Tibial nerve (tissue), 4 donors: ENCODE measurements at places on chromosomes 1 and 21. TPM values are rescaled to one million over a fixed set of nuclear protein-coding genes. Genes with fewer than 3 reads are reported as not detected.
A peak's percentile ranks its signal among the peaks of the same experiment; 100 is the strongest.

DNA sequence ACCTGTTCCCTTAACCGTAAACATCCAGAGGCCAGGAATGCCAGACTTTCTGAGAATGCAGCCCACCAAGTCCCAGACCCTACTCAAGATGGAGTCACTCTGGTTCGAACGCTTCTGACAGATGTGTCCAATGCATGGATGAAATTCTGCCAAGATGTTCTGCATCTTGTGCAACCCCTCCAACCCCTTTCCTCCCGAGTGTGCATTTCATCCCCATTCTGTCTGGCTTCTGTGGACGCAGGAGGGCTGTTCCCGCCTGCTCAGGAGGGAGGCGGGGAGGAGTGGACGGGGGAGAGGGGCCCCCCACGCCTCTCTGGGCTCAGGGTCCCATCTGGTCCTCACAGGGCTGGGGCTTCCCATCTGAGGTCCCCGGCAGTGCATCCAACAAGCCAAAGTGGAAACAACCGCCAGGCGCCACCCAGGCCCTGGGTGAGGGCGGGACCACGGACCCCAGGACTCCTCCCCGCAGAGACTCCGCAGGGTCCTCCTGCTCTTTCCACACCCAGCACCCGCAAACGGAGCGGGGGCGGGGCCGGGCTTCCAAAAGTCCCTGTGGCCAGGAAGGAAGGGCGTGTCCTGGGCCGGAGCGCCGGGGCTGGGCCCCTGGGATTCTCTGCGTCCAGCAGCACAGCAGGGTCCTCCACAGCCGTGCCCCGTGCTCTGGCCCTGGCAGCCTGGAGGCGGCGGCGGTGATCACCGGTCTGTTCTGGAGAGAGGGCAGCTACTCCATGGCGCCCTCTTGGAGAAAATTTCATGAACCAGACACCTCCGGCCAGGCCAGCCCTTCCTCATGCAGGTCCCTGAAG lies 27.8 kb upstream of the SUMO3 start:
- peaks cover 23% of the 10 kb centered on the region for H3K36me3 ChIP-seq
- H3K4me3 ChIP-seq: peak overlapping the region; percentile 20
- H3K4me1 ChIP-seq: peaks cover 17% of the 10 kb centered on the region
- peak; percentile 21 for DNase-seq
- peak overlapping the region; percentile 46 for H3K27ac ChIP-seq

Gene DCDC2B
- total RNA-seq: not detected

DNA sequence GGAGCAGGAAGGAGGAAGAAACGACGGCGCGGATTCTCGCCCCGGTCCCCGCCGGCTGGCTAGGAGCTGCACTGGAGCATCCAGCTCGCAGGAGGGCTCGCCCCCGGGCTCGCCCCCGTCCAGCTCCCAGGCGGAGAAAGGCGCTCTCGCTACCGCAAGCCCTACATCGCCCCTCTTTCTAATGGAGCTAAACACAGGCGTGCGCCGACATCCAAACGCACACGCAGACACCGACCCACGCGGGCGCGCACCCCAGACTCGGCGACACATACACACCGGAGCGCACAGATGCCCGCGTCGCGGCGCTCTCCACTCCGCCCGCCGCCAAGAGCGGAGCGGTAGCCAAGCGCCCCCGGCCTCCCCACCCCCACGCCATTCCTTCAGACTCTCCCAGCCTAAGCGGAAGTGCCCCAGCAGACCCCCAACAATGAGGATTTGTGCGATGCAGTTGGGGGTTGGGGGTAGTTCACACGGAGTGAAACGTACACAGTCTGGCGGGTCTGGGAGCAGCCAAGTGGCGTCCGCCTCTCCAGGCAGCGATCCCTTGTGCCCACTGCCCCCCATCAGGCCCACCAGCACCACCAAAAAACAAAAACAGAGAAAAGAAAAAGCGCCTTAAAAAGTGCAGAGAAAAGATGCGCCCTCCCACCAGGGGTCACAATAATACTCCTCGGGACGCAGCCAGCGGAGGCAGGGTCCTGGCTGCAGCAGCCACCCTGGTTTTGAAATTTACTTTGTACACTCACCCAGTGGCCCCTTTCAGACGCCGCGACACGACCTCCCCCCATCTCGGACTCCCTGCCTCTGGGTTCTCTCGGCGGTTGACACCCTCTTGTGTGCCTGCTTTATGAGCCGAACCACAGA lies 1.4 kb downstream of the DAB1 start:
- no peak overlapping the region for H3K27ac ChIP-seq
- peak overlapping the region; percentile 45 for H3K4me3 ChIP-seq
- no peak for DNase-seq
- peaks cover 51% of the 10 kb centered on the region for H3K27me3 ChIP-seq
- H3K4me1 ChIP-seq: peaks cover 5% of the 10 kb centered on the region
- H3K36me3 ChIP-seq: no peaks in the 10 kb centered on the region

- H3K27me3 ChIP-seq: no peaks in the 10 kb centered on the region
- DNase-seq: no peak
- H3K4me3 ChIP-seq: peak overlapping the region; percentile 13
- H3K27ac ChIP-seq: no peak overlapping the region
These were observed 5.3 kb upstream of the ERG start for GRCh38 chr21:38503583-38503982.

- H3K27me3 ChIP-seq: no peaks in the 10 kb centered on the region
- DNase-seq: no peak
- no peak overlapping the region for H3K4me3 ChIP-seq
- H3K36me3 ChIP-seq: no peaks in the 10 kb centered on the region
- H3K27ac ChIP-seq: no peak overlapping the region
- H3K4me1 ChIP-seq: no peaks in the 10 kb centered on the region
These were observed 611.2 kb upstream of the PLXNA2 start for GRCh38 chr1:208855403-208855802.

Gene ALX3
- total RNA-seq: not detected

DNA sequence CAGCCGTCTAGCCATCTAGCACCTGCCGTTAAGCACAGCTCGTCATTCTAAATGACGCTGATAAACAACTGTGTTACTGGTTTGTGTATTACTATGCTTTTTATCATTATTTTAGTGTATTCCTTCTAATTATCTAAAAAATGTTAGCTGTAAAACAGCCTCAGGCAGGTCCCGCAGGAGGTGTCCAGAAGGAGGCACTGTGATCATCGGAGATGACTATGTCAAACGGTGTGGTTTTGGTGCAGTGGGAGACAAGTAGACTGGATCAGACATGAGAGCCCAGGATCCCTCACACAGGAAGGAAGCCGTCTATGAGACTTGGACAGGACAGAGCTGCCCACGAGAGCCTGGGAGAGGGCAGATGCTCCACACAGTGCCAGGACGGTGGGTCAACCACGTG lies 55.3 kb upstream of the COL6A1 start:
- DNase-seq: no peak
- no peak overlapping the region for H3K27ac ChIP-seq
- H3K4me3 ChIP-seq: no peak overlapping the region
- H3K27me3 ChIP-seq: no peaks in the 10 kb centered on the region

- DNase-seq: no peak
- H3K27ac ChIP-seq: no peak overlapping the region
- peaks cover 10% of the 10 kb centered on the region for H3K4me1 ChIP-seq
- no peaks in the 10 kb centered on the region for H3K36me3 ChIP-seq
These were observed 86.3 kb downstream of the NKAIN1 start for GRCh38 chr1:31153423-31153822.

- DNase-seq: no peak
- H3K4me3 ChIP-seq: no peak overlapping the region
- H3K27ac ChIP-seq: no peak overlapping the region
- H3K4me1 ChIP-seq: no peaks in the 10 kb centered on the region
- no peaks in the 10 kb centered on the region for H3K27me3 ChIP-seq
These were observed 237.1 kb downstream of the HHIPL2 start for GRCh38 chr1:222310836-222311235.
